ENCODE measurements at places on chromosomes 1 and 21.

DNA sequence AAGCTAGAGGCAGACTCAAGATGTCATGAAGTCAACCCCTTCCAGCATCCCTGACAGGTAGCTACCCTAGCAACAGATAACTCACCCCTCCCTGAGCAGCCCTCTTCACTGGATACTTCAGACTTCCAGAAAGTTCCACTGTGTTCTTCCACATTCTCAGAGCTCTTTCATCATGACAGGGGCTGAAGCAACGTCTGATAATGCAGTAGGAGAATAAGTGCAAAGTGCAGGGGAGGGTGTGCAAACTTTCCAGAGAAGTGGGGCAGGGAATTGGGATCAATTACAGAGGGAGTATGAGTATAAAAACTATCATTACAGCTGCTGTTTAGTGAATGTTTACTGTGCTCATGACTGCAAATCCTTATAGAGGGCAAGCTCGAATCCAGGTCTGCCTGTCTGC, 26.4 kb upstream of the FOXE3 start:
- DNase-seq: no peak

- no peak for DNase-seq
These were observed 2.0 kb downstream of the KRTAP12-2 start for GRCh38 chr21:44664691-44665090.

- DNase-seq: peak; percentile 66
These were observed 20.4 kb downstream of the AGRN start for GRCh38 chr1:1040004-1040991.

DNA sequence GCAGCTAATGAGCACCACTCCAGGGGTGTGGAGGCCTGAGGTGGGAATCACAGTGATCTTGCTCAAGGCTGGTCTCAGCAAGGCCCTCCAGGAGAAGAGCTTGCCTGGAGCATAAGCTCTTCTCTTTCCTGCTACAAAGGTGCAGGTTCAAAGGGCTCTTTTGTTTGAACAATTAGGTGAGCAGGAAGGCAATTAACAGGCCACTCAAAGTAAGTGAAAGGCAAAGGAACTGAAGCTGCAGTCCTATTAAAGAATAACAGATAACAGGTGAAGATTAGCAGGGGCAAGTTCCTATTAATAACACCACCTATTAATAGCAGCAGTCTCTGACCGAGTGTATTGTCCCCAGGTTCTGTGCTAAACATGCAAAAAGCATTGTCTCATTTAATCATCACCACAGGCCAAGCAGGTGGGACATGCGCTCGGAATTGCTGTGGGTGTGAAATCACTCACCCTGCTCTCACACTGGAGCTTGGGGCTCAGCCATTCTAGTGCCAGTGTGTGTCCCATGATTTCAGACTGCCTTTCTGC, 113.8 kb downstream of the RHOU start:
- DNase-seq: no peak

GRCh38 chr1:245678860-245679411, 524.2 kb downstream of the KIF26B start:
- DNase-seq: no peak

DNA sequence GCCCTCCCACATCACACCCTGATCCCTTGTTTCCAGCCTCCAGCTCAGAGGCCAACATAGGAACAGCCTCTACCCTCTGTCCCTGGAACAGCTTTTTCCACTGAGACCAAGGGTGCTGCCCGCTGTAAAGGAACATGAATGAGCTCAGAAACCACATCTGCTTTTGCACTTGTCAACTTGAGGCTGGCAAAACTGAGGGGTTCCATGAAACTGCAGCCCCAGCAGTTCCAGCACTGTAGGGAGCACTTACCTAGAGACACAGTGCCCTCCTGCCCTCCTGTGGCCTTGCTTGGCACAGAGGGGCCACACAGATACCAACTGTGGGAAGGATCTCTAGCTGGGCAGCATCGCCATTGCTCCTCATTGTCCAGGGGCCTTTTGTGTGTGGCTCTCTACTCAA, 51.7 kb downstream of the ITPKB start:
- DNase-seq: no peak

- DNase-seq: no peak
These were observed 45.5 kb upstream of the CXADR start for GRCh38 chr21:17467392-17467791.

DNA sequence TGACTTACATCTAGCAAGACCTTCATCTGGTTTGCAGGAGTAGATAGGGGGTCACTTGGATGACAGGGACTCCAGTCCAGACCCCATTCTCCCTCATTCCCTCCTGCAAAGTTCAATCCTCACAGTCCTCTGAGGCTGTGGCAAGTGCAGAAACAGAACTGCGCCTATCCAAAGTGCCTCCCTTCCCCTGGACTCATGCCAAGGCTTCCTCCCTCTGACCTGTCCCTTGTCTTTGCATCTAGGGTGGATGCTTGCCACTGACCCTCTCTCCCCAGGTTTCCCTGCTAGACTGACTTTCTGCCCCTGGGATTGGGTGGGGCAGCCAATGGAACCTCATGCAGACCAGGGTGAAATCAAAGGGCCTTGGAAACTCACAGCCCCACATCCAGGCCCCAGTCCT, 18.7 kb downstream of the PRAMEF1 start:
- no peak for DNase-seq

DNA sequence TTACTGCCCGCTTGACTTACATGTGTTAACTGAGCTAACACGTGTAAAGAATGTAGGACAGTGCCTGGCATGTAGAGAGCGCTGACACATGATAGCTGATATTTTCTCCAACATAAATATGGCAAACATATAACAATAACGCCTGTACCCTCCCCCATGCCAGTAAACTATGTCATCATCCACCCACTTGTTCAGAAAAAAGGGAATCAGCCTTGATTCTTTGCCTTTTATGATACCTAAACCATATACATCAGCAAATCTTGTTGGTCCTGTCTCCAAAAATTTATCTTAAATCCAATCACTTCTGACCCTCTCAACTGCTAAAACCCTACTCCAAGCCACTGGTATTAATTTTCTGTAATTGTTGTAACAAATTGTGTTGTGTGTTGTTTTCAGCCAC, 1.1 kb upstream of the ZNF692 start:
- no peak for DNase-seq

DNA sequence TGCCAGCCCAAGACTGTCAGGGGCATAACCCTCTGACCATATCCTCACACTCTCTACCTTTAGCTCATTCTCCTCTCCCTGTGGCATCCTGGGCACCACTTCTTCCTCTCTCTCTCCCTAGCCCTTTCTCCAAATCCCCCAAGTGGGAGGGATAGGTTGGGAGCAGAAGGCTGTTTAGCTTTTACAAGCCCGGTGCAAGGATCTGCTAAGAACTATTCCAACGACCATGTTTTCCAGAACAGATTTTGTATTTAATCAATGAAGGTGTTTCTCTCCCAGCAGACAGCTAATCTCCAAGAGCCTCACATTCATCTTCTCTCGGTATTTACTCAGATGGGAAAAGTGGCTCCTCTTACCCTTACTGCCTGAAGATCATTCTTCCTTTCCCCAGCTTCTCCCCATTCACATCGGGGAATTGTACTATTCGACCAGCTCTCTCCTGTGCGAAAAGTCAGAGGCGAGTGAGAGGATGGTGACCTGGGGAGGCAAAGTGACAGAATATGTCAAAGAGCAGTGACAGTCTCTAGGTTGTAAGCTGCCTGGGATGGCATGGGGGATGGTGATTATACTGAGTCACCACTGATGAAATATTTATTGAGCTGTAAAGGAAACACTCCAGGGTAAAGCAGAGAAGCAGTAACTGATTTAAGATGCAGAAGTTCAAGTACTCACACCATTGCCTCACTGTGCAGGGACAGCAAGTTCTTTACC, 47.0 kb upstream of the RBM15 start:
- peak; percentile 65 for DNase-seq

DNA sequence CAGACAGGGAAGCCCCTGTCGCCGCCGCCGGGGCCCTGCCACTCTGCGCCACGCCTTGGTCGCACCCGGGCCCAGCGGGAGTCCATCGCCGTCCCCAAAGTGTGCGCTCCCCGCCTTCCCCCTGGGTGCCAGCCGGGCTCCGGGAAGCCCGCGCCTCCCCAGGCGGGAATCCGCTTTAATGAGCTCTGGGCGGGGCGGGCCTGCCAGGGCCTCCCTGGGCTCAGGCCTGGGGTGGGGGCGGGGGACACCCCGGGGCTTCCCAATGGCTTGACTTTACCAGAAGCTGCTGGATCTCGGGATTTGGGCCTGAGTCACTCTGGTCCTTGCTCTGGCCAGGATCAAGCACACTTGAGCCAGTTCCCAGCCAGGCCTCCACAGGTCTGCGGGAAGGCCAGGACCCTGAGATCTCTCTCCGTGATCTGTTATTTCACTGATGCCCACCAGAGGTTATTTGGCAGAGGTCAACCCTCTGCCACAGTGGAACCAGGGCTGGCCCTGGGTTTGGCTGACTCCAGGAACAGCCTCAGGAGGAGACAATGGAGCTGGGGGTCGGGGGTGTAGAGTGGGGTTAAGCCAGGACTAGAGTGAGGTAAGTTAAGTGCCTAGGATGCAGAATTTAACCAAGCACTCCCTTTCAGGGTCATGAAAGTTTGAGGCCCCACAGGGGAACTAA, 178.4 kb upstream of the EDN2 start:
- DNase-seq: no peak

DNA sequence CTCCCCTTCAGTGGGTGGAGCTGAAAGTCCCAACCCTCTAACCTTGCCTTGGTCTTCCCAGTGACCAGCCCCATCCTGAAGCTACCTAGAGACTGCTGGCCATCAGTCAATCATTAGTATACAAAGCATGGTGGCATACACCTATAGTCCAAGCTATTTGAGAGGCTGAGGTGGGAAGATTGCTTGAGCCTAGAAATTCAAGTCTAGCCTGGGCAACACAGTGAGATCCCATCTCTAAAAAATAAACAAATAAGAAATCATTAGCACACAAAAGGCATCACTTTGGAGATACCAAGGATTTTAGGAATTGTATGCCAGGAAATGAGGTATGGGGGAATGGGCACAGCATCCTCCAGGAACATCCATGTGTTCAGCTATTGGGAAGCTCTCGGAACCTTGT, 4.4 kb upstream of the IFI6 start:
- no peak for DNase-seq

DNA sequence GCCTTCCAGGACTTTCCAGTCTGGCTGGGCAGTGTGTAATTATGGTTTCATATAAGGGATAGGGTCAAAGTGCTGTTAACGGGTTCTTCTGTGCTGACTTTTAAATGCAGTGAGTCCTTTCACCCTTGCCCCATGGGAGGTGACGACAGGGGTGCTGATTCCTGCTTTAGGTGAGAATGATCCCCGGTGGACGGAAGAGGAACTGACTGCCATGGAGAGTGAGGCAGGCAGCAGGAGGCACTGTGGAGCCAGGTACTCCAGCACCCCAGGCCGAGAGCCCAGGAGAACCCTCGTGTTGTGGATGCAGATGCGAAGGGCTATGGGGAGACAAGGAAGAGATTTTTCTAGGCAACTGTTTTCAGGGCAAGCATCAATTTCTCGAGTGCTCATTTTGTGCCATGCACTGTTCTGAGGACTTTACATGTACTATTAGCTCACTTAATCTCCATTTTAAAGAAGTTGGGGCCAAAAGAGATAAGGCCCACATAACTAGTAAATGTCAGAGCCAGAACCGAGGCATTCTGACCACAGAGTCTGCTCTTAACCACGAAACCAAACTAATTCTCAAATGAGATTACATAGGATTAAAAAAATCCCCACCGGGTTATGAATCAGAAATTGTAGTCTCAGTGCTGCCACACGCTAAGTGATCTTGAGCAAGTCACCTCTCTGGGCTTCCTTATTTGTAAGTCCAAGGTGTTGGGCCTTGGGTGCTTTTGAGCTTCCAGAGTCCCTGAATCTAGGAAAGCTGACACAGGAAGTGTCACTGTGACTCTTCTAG, 28.2 kb downstream of the STPG1 start:
- no peak for DNase-seq

GRCh38 chr1:209391792-209392191, 191.7 kb upstream of the CAMK1G start:
- no peak for DNase-seq

GRCh38 chr1:69739251-69739605, 171.5 kb downstream of the LRRC7 start:
- no peak for DNase-seq

DNA sequence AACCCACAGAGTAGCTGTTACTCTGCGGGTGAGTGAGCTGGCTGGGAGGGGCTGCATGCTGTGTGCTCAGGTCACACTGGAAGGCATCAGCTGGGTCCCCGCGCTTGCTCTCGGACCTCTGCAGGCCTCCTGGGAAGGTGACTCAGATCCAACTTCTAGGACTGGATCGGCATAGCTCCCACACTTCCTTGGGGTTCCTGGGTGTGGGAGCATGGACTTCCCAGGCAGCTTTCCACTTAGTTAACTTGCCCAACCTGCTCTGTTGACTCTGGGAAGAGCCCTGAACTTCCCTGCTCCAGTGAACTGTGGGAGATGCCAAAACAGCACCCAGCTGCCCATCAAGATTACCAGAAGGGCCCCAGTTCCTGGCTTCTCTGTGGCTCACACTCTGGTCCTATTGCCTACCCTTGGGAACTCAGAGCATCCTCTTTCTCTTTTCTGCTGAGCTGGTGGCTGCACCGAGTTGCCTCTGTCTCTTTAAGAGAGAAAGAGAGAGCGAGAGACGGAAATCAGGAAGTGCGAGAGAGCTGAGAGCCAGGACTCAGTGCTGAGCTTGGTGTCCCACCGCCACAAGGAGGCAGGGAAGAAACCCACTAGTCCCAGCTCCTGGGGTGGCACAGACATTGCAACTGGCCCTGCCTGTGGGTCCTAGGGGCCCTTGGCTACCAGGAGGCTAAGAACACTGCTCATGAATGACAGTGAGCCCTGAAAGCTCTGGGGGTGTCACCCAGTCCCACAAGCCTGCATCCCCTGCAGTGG, at the start of gene IKBKE:
IKBKE (plus strand) TSS at position 544 of the 759 bp plus-strand sequence. CDS start 2,752 bp downstream, outside the sequence.
- no peak for DNase-seq

DNA sequence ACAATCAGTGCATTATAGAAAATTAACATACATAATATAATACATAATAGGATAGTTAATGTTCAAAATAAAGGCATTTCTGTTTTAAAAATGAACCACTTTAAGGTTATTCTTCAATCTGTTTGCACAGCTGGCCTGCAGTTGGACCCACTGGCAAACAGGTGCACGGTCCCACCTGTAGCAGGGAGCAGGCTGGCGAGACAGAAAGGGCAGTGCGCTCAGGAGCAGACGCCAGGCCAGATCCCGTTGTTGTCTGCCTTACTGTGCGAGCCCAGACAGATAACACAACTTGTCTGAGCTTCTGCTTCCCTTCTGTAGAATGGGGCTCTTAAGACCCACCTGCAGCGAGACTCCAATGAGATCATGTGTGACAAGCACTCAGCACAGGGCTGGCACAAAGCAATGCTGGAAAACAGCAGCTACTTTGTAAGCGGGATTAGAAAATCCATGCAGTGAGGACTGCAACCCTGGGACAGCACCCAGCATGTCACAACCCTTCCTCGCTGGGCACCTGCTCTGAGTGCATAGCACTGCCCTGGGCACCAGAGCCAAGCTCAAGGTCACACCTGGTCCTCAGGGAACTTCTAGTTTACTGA, 33.5 kb downstream of the VPS26C start:
- no peak for DNase-seq

DNA sequence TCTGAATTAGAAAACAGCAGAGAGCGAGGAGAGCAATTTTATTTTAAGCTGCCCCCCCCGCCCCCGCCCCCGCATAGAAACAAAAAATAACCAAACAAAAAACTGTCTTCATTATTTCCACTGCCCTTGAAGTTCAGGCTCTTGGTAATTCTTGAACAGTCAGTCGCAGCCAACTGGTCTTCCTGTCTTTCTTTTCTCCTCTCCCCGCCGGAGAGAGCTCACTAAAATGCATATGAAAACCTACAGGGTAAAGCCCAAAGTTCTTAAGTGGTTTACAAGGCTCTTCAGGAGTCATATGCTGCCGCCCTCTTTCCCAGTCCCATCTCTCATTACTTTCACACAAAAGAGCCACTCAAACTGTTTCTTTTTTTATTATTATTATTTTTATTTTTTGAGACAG, 1.1 kb upstream of the ANKRD35 start:
- no peak for DNase-seq
